ENCODE measurements at places on chromosomes 5 and 9.

GRCh38 chr5:150306775-150307174 is 4.1 kb upstream of the ARSI start:
- DNase-seq, result no peak

- DNase-seq, result no peak
Measured at GRCh38 chr5:142915813-142916424, 145.7 kb downstream of the ARHGAP26 start.

DNA sequence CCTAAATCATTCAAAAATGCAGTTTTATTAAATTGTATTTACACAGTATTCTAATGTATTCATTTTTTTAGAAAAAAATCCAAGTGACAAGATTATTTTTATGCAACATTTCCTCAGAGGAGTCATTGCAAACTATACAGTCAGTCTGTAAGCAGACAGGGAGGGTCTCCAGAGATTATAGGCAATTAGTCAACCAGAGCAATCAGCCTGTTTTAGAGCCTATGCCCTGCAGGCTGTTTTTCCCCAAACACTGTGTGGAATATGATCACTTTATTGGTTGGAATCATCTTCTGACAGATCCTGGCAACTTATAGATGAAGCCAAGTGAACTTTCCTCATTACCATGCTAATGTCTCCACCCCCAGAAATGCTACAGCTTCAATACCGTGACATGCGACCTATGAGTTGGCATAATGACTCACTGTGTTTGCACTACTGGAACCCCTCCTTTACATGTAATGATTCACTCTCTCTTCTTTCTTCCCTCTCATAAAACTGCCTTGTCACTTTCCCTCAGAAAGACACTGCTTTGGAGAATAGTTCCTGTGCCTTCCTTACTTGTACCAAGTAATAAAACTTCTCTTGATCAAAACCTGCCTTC is 577.7 kb upstream of the FTMT start:
- DNase-seq, result no peak

- no peak for DNase-seq
Measured at GRCh38 chr9:113516840-113517577, 53.5 kb downstream of the RGS3 start.

- no peak for DNase-seq
Measured at GRCh38 chr9:14212077-14212476, 101.9 kb downstream of the NFIB start.

- DNase-seq, result no peak
Measured at GRCh38 chr9:86730163-86730928, 217.0 kb downstream of the GAS1 start.

- DNase-seq, result no peak
Measured at GRCh38 chr9:37239224-37239859, 119.0 kb downstream of the ZCCHC7 start.

DNA sequence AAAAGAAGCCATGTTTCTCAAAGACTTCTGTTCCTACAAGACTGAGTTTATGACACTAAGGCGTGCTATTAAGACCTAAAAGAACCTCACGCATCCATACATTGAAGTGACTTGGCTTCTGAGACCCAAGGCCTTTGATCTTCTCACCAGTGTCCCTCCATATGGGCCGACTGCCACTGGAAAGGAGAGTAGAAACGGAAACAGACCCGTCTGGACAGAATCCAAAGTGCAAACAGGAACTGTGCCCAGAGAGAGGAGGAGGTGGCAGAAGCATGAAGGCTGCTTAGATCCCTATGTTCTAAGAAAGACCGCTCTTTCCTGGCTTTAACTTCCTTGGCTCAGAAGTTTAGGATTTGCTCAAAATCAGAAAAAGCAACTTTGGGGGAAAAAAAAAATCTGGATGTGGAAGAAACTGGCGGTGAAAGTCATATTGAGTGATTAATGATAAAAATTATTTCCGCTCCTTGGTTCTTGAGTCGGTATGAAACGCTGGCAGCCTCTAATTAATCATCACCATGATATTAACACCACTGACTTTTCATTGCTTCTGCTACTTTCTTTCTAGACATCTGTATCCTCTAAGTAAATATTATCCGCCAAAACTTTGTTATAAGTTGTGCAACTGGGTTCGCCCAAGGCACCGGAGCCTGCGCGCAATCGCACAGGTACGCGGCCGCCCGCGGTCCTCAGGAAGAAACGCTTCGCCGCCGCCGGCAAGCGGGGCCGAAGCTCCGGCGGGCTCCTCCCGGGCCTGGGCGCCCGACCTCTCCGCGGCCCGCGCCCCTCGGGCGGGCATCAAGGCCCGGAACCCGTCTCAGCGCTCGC is 726 bp downstream of the DAP start:
- DNase-seq, result peak; percentile 81

GRCh38 chr5:137394380-137394779 is 104.7 kb downstream of the SPOCK1 start:
- no peak for DNase-seq

- no peak for DNase-seq
Measured at GRCh38 chr5:172679628-172680212, 38.7 kb downstream of the NEURL1B start.

DNA sequence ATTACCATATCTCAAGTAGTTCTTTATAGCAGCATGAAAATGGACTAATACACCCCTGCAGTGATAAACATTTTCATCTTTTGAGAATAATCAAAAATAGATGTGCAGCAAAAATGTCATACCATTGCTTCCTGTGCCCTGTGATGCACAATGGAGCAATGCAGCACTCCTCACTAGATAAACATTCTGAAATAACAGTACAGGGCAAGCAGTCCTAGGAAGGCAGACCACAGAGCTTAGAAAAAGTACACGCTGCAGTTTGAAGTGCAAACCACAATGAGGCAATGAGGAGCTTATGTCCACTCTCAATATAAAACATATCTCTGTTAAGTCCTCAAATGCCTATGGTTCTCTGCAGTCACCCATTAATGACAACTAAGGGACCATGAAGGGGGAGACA is 367.6 kb downstream of the PDE4D start:
- DNase-seq, result peak; percentile 58

- DNase-seq, result no peak
Measured at GRCh38 chr9:37778534-37778933, 6.3 kb downstream of the EXOSC3 start.

GRCh38 chr9:113513111-113513510 is 49.6 kb downstream of the RGS3 start:
- no peak for DNase-seq

DNA sequence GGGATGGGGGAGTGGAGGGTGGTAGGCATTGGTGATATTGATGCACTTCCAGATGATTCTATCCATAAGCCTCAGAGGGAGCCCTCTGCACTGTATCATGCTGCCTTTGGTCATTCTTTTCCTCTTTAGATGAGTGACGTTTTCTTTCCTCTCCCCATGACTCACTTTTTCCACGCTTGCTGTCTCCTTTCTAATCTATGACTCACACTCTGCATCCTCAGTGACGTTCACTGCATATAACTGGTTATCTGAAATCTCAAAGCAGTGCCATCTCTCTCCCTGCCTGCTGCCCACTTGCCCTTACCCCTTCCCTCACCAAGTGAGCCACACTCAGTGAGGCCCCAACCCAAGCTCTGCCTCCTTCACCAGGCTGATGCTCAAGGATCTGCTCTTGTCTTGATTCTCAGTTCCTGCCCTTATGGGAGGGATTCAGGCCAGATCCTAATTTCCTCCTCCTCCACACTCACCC is 31.6 kb downstream of the PTGS1 start:
- DNase-seq, result no peak

DNA sequence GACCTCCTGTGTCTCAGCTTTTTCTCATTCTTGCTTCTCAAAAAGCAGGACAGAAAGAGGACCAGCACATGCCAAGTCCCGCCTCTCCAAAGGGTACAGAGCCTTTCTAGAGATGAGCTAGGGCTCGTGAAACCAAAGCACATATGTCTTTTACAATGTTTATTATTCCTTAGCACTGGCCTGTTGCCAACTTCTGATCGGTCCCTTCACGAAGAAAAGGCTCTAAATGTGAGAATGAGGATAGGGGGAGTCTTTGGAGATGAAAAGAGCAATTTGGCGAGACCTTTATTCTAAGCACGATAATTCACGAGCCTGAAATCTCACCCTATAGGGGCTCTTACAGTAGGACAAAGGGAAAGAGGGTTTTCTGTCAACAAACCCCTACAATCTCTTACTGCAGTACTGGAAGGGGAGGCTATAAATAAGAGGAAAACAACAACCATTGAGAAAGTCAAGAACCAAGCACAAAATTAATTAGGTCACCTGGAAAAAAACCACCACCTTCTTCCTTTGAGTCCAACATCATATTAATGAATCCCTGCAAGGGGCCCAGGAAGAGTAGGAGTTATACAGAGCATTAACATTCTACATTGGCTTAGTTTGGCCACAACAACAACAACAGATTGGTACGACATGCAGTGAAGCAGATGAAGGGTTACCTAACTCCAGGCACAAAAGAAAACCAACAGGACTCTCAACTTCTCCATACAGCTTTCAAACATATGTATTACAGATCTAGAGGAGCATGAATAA is 309.5 kb downstream of the PDE4D start:
- peak; percentile 88 for DNase-seq

- no peak for DNase-seq
Measured at GRCh38 chr5:1050423-1051365, 42.1 kb downstream of the NKD2 start.

DNA sequence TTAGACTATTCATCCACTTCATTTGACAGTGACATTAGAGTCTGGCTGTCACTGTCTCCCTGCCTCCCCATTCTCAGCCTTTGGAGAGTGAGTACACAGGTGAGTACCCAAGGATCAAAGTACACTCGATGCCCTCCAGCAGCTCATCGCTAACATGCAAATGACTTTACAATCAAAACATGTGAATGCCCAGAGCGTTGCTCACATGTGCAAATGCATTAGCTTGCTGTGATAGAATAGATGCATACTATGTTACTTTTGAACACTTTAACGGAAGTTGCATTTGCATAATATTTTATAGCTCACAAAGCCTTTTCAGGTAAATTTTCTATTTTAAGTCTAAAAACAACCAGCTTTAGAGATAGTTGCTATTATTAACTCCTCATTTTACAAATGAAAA is 107.6 kb downstream of the SYK start:
- no peak for DNase-seq

- DNase-seq, result no peak
Measured at GRCh38 chr9:133636902-133637301, 739 bp downstream of the DBH start.

DNA sequence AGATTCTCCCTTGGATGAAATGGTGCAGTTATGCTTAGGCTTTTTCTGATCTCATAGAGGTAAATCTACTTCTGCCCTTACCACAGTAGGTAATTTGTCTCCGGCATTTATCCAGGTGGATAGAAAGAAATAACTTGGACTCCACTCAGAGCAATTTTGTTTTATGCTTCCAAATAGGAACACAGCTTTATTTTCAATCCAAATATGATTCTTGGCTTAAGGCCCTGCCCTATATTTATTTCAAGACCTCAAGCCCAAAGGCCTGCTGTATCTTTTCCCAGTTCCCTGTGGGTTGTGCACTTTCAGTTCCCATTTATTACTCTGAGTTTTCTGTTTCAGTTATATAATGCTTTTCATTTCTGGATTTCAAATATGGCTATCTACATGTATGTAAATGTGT is 274.2 kb upstream of the SMC2 start:
- DNase-seq, result no peak

DNA sequence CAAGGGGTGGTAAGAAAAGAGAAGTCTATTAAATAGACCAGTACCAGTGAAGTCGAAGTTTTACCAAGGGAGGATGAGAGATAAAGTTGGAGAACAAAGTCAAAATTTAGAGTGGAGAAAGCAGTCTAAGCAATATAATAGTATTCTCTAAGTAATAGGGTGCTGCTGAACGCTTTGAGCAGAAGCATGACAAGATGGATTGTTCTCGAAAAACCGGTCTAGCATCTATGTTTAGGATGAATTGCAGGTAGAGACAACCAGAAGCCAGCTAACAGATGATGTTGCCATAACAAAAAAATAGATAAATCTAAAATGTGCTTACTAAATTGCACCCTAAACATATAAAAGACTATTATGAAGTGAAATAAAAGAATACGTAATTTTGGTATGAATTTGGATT is 237.0 kb downstream of the PRELID2 start:
- DNase-seq, result no peak

DNA sequence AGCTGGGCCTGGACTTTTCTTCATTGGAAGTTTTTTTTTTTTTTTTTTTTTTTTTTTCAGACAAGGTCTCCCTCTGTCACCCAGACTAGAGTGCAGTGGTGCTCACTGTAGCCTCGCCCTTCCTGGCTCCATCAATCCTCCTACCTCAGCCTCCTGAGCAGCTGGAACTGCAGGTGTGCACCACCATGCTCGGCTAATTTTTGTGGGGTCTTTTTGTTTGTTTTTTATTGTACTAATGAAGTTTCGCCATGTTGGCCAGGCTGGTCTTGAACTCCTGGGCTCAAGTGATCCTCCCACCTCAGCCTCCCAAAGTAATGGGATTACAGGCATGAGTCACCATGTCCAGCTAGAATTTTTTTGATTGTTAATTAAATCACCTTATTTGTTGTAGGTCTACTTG is 3.6 kb downstream of the DNAJC18 start:
- DNase-seq, result no peak

DNA sequence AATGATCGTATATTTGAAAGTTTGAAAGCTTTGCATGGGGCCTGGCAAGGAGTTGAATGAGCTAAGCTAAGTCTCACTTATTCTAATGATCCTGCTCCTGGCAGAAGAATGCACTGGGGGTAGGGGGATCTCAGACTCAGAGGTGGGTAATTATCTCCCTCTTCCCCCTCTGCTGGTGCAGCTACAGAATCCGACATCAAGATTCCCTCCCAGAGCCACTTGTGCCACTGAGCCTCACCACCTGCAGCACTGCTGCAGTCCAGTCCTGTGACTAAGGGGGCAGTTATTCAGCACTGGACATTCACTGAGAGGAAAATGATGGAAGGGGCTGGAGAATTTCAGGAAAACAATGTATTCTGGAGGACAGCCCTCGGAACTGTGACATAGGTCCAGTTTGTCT is 205.8 kb downstream of the DEPDC1B start:
- DNase-seq, result no peak

- no peak for DNase-seq
Measured at GRCh38 chr5:138029944-138030343, 2.9 kb downstream of the FAM13B start.

Measured in NCI-H2029 treated with DMSO at 0.1 percent for 48 hours (cell line).